Activated naive CD4-positive, alpha-beta T cell treated with anti-CD3 and anti-CD28 coated beads, Interleukin-2, amount 50 U/mL, for 72 hours (primary cell): ENCODE measurements at places on chromosomes 4 and X.
A peak's percentile ranks its signal among the peaks of the same experiment; 100 is the strongest.

GRCh38 chr4:123233136-123233768 lies 163.3 kb upstream of the SPRY1 start:
- no peak for DNase-seq

DNA sequence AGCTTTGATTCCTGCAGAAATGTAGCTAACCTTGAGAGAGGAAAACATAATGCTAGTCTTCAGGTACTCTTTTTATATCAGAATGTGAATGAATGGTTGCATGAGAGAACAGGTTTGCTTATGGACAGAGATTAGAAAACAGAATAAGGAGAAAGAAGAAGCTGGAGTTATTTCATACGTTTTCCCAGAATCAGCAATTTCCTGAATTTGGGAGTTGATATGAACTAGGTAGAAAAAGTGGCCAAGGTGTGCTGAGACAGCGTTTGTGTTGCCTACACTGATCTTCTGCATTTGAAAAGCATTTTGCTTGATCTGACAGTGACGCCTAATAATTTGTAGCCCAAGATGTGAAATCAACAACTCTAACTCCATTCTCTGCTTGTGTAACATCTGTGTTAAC lies 12.5 kb downstream of the GABRB1 start:
- no peak for DNase-seq

DNA sequence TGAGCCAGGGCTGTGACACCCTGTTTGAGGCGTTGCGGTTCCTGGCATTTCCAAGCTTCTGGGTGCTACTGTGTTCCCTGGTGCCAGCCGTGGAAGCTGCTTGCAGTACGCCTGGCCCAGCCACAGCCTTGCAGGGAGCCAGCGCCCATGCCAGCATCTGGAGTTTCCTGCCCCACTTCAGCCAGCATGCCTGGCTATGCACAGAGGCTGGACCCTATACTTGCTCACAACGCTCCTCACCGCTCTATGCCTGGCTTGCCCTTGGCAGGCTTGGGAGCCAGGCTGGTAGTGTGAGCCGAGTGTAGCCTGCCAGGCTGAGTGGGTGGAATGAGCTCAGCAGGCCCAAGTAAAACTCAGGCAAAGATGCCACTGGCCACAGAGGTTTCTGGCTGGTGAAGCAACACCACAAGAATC lies 22.4 kb downstream of the PRRG1 start:
- DNase-seq: no peak

DNA sequence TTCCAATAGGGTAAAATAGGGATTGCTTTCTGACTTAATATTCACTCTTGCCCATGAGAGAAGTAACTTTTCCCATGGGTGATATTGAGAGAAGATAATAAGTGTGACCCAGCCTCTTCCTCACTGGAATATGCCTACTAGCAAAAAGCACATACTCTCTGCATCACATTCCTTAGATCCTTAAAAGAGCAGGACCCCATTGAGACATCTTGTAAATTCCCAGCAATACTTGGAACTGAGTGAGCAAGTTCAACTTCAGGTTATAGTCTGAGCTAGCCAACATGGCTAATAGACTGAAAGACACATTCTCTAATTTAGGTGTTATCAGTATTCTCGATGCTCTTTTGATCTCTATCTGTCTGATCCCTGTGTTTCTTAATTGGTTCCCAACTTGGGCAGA lies 1372.3 kb downstream of the STIM2 start:
- no peak for DNase-seq

- no peak for DNase-seq
Observed at GRCh38 chrX:5474282-5474681, 754.4 kb downstream of the NLGN4X start.

GRCh38 chr4:185013417-185014125 lies 4.7 kb upstream of the HELT start:
- DNase-seq: no peak

GRCh38 chrX:48789366-48790220 lies 3.2 kb downstream of the GATA1 start:
- no peak for DNase-seq

GRCh38 chr4:108519911-108520601 lies 100.3 kb upstream of the RPL34 start:
- DNase-seq: no peak

DNA sequence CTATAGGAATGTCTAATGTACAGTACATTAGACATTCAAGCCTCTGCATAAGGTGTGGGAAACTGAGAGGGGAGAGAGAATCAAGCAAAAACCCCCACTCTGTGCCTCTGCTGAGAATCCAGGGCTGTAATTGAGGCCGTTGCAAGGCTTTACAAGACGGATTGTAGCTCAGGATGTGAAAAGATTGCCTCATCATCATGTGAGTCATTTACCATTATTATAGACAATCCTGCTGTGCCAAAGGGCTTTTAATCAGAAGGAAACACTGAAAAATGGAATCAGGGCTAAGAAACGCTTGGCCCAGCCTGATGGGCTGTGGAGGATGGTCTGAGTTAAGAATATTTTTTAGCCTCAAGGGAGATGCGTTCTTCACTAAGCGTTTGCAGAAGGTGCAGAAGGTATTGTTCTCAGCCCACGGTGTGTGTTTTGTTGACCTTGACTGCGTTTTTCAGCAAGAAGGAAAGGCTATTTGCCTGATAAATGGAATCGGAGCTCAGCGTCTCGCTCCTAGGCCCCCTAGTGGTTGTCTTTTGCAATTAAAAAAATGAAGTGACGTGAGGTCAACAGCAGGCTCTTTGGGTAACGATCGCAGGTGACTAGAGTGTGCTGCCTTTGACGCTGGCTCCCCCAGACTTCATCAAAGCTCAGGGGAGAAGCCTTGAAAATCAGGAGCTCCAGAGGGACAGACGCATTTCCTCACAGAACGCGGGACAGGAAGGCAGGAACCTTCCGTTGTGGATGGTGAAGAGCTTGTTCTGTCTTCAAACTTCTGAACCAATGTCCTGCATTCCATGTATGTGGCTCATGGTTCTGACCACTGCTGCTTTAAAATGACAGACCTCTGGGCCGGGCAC lies 18.1 kb upstream of the CHRNA9 start:
- DNase-seq: peak; percentile 69
